Kidney glomerular epithelial cell (primary cell): ENCODE measurements at places on chromosomes 7 and 10.
A peak's percentile ranks its signal among the peaks of the same experiment; 100 is the strongest.

DNA sequence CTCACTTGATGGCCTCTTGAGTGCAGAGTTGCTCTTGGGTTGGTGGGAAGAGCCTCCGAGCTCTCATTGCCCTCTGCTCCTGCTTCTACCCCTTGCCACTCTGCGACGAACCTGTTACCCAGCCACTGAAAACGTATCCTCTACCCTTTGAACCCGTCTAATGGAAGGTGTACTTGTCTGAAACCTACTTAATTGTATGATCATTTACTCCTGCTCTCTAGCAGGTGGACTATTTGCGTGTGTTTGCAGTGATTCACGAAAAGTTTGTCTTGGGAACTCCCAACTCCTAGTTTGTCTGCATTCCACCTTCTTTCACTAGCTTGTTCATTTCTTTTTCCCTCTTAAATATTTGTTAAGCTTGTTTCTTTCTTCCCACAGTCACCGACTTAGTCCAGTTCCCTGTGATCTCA is 503 bp downstream of the CROT start:
- DNase-seq, result no peak

- DNase-seq, result no peak
Measured at GRCh38 chr7:30022991-30023390, 3.5 kb downstream of the FKBP14 start.

DNA sequence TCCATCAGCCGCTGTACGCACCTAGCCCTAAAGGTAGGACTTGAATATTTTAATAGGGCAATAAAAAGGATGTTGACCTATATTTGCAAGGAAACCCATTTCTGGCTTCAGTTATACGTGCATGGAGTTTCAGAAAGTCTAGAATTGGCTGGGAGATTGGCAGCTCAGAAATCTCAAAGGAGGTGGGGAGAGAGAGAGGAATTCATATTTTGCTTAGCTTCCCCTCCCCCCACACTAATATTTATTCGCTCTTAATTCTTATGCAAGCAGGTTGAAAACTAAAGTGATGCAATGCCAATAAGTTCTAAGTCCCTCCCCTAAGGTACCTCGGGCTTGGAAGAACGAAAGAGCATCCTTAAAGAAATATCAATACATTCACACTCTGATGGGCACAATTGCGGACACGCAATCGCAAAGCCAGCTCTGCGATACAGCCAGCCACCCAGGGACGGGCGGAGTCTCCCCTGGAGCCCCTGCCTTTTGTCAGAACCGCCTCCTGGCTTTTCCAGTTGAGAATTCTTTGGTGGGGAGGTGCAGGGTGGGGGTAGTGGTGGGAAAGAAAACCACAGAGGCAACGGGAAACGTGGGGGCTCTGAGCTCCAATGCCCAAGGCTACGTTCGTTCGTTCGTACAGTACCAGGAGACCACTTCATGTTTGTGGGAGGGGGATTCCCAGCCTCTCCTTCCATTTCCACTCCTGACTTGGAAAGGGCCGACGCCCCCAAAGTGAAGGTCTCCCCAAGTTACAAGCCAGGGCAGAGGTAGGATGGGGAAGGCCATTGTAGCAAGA is 1.3 kb downstream of the SHH start:
- peak; percentile 8 for DNase-seq

DNA sequence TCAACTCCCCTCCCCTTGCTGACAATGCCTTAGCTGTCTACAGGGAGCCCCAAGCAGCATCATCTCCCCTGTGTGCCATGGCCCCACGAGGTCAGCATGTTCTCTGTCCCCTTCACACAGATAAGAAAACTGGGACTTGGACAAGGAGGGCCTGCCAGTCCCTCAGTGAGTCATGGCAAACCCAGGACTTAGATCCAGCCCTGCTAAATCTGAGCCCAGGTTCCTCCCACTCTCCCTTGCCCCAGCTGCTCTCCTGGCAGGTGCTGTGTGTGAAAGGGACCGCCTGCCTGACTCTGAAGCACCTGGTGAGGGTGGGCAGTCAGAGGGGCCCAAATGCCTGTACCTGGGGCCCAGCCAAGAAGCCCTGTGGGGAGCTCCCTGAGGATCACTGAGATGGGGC is 7.4 kb downstream of the CRHR2 start:
- DNase-seq, result no peak

DNA sequence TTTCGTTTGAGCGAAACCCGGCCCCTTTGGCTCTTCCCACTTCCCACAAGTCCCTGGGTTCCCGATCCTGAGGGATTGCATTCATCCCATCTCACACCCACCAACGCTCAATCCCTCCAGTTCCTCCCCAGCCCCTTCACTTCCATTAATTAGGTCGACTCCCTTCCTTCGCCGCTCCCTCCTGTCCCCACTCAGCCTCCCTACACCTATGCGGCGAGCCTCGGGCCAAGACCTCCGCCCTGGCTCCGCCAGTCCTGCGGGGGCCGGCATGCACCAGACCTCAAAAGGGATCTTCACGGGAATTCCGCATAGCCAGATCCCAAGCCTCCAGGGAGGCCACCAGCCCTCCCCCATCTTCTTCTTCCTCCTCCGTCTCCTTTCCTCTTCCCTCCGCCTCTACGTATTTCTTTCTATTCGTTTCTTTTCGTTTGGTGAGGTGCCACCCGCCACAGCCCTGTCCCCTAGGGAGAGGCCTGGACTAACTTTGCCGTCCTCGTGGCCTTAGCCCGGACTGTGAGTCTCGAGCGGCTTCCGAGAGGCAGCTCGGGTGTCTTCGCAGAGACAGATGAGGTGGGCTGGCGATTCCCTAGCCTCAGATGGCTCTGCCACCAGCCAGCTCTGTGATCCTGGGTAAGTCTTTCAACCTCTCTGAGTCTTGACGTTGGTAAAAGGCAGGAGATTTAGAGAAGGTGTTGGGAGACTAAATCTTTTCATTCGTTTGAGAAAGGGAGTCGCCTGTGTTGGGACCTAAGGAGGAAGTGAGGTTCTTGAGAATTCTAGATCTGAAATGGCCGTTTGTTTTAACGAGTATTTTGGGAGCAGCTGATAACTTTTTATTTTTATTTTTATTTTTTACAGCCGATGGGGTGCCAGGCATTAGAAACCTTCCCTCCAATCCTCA is 8.1 kb upstream of the LBX1 start:
- DNase-seq, result no peak

GRCh38 chr7:6375348-6376101 is 72.2 kb downstream of the DAGLB start:
- DNase-seq, result no peak

DNA sequence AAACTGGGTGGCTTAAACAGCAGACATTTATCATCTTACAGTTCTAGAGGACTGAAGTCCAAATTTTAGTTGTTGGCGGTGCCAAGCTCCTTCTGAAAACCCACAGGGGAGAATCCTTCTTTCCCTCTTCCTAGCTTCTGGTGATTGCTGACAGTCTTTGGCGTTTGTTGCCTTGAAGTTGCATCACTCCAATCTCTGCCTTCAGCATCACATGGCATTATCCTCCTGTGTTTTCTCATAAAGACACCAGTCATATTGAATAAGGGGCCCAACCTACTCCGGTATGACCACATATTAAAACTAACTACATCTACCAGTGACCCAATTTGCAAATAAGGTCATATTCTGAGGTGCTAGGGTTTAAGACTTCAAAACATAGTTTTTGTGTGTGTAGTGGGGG is 472.1 kb upstream of the IGFBP3 start:
- no peak for DNase-seq

GRCh38 chr10:131775833-131776232 is 125.0 kb upstream of the PPP2R2D start:
- DNase-seq, result no peak

DNA sequence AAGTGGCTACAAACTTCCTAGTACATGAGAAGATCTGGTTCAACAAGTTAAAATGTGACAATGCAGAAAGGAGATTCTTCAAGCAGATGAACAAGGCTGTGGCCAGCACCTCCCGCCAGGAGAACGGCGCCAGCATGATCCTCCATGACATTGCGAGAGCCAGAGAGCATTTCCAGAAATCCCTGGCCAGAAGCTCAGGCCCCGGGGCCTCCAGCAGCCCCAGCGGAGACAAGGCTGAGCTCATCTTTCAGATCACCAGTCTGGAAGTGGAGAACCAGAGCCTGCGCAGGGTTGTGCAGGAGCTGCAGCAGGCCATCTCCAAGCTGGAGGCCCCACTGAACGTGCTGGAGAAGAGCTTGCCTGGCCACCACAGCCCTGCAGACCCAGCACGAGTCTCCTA is 40.1 kb upstream of the ZNF273 start:
- DNase-seq, result no peak

- DNase-seq, result no peak
Measured at GRCh38 chr10:89163265-89163995, 43.7 kb downstream of the CH25H start.

DNA sequence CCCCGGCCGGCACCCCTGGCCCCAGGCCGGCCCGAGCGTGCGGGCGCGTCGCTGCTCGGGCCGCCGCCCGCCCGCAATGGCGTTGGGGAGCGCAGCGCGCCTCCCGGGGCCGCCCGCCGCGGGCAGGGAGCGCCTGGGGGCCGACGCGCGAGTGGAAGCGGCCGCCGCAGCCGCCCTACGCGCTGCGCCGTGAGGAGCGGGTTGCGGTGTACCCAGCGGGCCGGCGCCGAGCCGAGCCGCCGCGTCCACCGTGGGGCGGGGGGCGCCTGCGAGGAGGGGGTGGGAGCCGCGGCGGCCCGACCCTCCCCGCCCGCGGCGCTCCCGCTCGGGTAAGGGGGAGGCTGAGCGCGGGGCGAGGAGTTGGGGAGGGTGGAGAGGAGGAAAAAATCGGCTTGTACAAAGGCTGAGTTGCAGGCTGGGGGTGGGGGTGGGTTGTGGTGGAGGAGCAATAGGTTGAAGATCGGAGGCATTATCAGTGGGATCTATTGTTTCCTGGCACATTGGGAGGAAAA is 473 bp downstream of the PPP1R9A start:
- DNase-seq, result no peak

DNA sequence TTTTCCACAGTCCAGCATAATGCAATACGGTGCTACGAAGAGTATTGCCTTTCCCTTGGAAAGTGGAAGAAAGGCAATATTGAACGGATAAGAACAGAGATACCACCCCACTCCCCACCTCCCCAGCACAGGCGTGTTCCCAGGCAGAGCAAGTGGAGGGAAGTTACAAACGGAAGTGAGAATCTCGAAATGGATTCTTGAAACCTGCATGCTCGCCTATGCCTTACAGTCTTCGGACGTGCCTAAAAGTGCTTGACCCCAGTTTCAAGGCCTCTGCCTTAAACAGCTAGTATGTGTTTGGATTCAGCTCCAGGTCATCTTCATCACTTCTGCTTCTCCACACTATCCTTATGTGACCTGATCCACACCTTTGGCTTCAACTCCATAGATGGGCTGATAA is 35.0 kb upstream of the USP6NL start:
- DNase-seq, result no peak

DNA sequence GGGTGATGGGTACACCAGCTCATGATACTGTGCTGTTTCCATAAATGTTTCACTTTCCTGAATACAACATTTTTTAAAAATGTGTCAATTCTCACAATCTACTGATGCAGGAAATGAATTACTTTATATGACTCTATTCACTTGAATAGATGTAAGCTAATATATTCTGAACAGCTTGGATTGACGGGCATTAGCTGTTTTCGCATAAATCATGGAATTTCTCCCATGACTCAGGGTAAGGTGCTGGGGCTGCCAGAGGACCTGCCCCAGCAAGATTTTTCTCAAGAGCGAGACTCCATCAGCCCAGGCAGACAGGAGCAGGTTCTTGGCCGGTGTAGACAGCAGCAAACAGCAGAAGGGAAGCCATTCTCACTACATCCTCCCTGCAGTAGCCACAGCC is 107.1 kb downstream of the PFKFB3 start:
- no peak for DNase-seq

- DNase-seq, result peak; percentile 27
Measured at GRCh38 chr10:73060738-73061635, 35.7 kb downstream of the P4HA1 start.

GRCh38 chr10:25508112-25508815 is 333.5 kb downstream of the GPR158 start:
- no peak for DNase-seq

DNA sequence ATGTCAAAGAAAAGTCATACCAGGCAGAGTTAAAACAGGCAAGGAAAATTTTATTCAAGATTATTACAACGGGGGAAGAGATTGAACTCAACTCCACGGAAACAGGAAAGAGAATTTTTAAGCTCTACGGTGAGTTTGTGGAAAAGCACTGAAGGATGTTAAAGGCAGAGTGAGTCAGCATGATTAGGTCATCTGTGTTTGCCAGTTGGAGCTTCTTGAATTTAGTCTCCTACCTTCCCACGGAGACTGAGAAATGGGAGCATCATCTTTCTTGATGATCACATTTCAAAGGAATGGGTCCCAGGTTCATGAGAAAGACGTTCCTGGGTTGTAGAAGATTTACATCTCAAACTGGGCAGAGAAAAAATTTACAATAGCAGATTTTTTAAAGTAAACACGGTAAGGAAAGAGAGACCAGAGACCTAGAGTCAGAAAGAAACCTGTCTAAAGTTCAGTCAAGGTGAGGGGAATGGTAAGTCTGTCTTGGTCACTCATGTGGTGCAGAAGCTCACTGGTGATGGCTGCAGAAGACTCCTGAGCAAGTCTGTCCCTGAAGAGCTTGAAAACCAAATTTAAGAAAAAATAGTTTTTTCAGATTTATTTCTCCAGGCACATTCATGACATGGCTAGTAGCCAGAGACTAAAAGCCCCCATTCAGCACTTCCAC is 516.9 kb upstream of the LRRN3 start:
- DNase-seq, result peak; percentile 89

GRCh38 chr7:152052771-152053170 is 27.3 kb downstream of the GALNT11 start:
- DNase-seq, result no peak

DNA sequence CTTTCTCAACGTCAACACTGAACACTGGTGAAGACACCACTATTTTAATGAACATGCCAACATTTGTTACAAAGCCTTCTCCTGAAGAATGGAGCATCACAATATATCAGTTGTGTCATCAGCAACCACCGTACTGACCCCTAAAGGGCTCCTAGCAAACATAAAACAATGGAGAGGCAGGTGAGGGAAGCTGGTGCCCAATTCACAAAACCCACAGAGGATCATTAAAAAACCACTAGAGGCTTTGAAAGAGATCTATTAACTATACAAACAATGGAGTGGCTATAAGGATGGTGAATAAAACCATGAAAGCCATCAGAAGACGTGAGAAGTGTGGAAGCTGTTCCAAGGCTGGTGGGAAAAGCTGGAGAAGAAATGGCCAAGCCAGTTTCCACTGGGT is 150.8 kb downstream of the FAM107B start:
- DNase-seq, result no peak

- DNase-seq, result peak; percentile 10
Measured at GRCh38 chr7:80187279-80187678, 52.6 kb downstream of the GNAI1 start.
